Stimulated activated CD8-positive, alpha-beta memory T cell treated with anti-CD3 and anti-CD28 coated beads, Interleukin-4, amount 100 ng/mL, for 24 hours (primary cell): ENCODE measurements at places on chromosomes 11 and 22.

- no peak for DNase-seq
Measured at GRCh38 chr11:59967677-59968394, 4.0 kb downstream of the OOSP4A start.

DNA sequence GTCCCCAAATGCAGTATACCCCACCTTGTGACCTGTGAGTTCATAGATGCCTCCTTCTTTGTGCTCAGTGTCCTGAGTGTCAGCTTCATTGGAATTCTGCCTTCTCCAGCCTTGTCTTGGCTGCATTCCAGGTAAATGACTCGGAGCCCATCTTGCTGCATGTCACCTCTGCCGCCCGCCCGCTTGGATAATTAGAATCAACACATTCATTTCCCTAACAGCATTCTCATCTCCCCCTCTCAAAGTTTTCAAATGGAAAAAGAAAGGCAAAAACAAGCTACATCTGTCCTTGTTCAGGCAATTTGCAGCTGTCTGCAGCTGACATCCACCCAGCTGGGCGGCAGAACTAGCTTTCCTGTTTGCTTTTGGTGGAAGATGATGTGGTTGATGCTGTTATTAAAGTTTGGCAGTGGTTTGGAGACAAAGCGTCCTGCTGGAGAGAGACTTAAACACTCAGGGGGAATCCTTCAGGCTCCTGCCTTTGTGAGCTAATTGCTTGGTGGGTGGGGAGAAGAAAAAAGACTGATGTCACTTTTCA, 198.8 kb upstream of the SEZ6L start:
- no peak for DNase-seq

DNA sequence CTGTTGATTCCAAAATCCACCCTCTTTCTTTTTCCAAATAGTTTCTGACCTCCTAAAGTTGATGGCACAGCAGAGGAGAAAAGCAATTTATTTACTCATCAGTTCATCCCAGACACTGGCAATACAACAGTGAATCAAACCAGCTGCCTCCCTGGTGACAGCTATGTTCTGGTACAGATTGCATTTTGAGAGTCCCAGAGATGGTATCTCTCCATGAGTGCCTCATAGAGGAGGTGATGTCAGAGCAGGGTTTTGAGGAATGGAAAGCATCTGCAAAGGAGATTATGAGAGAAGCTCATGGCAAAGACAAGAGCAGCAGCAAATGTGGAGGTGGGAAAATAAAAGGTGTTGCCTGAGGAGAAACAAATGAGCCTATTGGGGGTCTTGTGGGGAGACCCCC, 377.2 kb downstream of the MN1 start:
- DNase-seq, result no peak

GRCh38 chr11:72189455-72190250, 2.3 kb upstream of the FOLR1 start:
- no peak for DNase-seq

GRCh38 chr11:24637520-24637919, 140.7 kb downstream of the LUZP2 start:
- DNase-seq, result no peak

GRCh38 chr11:79973721-79974617, 533.1 kb upstream of the TENM4 start:
- DNase-seq, result no peak

DNA sequence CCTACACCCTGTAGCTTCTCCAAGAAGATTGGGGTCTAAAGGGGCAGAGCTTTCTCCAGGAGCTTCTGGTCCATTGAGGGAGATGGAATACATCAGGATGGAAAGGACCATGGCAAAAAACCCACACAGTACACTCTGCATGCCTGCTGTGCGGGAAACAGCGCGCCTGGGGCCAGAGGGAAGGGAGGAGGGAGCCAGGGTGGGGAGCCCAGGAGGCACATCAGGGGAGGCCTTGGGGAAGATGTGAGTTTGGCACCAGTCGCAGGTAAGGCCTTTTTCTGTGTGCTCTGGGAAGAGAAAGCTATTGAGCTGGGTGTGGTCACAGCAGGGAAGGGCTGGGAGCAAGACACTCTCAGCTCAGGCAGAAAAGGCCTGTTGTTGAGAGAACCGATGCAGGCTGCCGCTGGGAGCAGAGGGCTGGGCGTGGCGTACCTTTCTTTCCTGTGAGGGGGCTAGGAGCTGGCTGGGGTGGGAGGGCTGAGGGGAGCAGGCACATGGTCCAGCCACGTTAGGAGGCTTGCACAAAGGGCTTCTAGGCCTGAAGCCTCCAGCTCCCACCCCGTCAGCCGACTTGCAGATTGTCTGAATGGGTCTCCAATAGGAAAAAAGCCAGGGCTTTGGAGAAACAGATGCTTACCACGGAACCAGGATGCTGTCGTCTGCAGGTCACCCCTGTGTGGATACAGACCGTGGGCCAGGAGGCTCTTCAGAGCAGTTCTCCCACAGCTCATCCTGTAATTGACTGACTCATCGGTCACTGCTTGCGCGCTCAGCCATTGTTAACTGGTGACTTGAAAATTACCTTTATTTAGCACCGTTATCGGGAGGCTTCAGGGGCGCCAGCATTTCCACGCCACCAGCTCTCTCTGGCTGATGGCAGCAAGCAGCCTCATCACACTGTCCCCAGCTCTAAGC, 237.3 kb downstream of the ST3GAL4 start:
- DNase-seq, result no peak

GRCh38 chr11:86980086-86980796, 25.0 kb upstream of the FZD4 start:
- no peak for DNase-seq

- no peak for DNase-seq
Measured at GRCh38 chr22:28406246-28406645, 273.4 kb downstream of the TTC28 start.

DNA sequence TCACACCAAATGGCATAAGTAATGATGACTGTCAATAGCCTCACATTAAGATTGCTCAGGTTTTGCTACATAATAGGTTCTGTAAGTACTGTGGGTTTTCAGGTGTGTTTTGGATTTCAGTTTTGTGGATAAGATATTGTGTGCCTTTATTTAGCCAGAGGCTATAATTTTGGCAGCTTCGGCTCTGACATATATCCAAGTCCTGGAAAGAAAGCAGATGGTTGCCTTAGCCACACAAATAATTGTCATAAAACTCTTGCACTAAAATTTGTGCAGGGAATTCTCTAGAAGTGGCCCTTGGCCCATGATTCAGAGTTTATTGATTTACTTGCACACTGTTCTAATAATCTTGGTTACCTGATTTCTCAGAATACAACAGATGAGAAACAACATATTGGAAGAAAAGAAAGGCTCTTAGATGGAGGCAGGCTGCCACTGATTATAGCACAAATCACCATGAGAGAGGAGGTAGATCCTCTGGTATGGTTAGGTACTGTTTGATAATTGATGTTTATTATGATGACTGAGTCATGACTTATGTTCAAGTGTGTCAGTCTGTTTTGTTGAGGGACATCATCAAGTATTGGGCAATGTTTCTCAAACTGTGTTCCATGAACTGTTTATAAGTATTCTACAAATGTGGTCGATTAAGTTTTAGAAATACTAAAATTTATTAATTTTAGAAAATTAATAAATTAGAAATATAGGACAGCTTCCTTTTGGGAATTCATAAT, 9.6 kb downstream of the REXO2 start:
- DNase-seq, result no peak

DNA sequence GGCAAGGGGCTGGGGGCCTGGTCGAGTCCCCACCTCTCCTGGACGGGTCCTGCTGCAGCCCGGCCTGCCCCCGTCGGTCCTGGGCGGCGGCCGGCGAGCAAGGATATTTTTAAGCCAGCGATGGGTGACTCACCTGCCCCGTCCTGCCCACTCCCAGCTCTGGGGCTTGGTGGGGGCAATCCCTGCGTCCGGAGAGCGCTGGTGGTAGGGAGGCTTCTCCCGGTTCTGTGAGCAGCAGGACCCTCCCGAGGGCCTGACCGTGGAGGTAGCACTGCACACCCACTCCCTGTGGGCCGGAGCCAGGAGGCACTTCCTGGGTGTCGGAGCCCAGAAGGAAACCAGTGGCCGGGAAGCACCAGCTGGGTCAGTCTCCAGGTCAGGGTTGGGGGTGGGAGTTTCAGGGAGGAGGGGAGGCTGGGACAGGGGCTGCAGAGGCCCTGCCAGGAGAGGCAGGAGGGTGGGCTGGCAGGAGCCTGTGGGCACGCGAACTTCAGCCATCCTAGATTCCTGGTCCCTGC, 467 bp downstream of the EPS8L2 start:
- no peak for DNase-seq

GRCh38 chr11:45993531-45994001, 71.1 kb downstream of the LARGE2 start:
- DNase-seq, result no peak

GRCh38 chr22:48332438-48333322, 1495.0 kb downstream of the BRD1 start:
- DNase-seq, result no peak

- DNase-seq, result no peak
Measured at GRCh38 chr22:35896111-35896705, 132.4 kb downstream of the RBFOX2 start.

DNA sequence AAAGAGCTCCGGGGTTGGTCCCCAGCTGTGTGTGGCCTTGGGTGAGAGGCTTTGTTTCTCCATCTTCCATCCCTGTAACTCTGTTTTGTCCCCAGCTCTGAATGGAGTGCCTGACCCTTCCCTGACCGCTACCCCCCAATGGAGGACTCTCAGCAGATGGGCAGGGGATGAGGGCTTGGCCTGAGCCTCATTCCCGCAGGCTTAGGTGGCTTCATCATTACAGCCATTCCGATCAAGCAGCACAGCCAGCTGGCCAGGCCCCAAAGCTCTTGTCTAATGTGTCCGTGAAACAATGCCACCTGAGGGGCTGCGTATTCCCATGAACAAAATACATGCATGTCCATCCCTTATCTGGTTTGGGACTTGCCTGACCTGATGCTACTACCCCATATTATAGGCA, 3.9 kb upstream of the CDC42EP2 start:
- DNase-seq, result no peak

DNA sequence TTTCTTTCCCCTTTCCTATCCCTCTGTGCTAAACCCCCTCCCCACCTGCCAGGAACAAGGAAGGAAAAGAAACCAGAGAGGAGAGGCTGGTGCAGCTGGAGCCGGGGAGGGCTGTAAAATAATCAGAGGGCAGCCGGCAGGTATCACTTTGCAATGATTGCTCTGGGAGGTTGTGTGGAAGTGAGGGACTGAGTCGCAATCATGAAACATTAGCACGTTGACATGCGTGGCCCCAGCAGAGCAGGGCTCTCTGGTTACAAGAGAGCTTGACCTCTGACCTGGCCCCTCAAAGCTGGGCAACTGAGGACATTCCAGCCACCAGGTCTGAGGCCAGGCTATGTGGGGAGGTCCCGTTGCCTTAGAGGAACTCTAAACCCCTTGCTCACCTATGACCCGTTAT, 170.8 kb upstream of the BDNF start:
- no peak for DNase-seq

DNA sequence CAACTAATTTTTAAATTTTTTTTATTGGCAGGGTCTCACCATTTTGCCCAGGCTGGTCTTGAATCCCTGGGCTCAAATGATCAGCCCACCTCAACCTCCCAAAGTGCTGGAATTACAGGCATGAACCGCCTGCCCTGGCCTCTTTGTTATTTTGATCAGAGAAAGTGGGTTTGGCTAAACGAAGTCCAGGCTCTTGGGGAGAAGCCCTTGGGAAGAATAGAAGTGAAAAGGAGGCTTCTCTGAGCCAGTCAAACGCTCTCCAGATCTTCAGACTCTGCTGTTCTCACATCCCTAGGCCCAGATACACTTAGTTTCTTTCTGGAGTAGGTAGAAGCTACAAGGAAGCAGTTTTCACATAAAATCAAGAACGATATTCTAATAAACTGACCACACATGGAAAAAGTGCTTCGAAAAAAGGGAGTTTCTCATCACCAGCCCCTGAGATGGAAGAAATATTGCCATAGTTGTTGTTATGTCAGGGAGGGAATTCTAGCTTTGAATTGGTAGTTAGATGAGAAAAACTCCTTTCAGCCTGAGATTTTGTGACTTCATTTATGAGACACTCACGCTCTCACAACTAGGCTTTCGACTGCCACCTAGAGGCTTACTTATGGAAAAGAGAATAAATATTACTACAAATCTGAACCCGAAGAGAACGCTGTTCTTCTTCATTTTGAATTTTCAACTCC, 41.7 kb upstream of the AQP11 start:
- DNase-seq, result no peak

DNA sequence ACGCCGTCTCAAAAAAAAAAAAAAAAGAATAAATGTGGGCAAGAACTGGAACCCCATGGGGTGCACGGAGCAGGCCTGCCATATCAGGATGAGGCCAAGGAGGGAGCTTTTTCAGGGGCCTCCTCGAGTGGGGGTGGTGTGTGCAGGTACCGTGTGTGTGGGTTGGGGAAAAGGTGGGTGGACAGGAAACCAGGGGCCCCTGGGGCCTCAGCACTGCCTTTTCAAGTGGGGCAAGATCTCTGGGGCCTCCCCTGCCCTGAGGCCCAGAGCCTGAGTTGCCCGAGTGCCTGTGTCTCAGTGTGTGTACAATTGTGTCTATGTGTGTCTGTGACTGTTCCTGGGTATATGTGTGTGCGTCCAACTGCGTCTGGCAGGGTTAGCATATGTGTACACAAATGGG, 23.8 kb downstream of the TEF start:
- peak; percentile 24 for DNase-seq

DNA sequence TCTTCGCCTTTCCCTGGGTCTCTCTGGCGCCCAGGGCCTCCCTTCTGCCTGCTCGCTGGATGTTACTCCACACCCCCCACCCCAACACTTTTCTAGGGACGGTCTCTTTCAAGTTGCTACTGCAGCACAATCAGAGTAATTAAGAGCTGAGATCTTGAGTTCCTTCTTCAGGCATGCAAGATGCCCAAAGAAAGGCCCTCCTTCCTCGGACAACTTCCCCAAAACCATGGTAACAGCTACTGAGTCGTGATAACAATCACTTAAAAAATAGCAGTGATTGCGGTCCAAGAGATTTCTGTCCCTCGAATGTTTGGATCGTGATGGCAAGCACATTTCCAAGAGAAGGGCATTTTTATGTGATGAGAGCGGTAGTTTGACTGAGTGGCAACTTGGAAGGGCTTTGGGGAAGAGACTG, 638 bp upstream of the TENM4 start:
- DNase-seq, result no peak

- DNase-seq, result peak; percentile 16
Measured at GRCh38 chr11:72238040-72238450, 5.9 kb downstream of the PHOX2A start.

DNA sequence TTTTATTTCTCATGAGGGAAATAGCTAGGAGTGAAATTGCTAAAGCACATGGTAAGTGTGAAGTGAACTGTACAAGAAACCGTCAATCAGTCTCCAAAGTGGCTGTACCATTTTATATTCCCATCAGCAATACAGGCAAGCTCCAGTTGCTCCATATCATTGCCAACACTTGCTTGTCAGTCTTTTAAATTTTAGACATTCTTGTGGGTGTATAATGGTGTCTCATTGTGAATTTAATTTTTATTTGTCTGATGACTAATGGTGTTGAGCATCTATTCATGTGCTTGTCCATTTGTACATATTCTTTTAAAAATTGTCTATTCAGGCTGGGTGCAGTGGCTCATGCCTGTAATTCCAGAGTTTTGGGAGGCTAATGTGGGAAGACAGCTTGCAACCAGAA, 34.1 kb upstream of the SMCO4 start:
- no peak for DNase-seq

DNA sequence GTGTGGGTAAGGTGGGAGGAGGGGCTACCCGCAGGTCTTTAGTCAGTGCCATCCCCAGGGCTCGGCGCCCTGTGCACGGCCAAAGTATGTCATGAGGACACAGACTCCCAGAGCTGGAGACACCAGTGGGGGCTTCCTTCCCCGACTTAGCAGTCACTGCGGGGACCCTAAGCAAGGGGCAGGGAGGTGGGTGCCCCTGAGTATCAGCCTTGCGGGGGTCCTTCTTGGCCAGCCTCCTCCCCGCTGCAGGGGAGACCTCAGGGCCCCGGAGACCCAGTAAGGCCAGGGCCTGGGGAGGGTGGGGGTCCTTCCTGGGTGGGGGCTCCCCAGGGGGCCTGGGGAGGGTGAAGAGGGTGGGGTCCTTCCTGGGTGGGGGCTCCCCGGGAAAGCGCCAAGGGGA, 673.8 kb downstream of the BRD1 start:
- no peak for DNase-seq
